ENCODE measurements at places on chromosomes 1 and 21.
A peak's percentile ranks its signal among the peaks of the same experiment; 100 is the strongest.

DNA sequence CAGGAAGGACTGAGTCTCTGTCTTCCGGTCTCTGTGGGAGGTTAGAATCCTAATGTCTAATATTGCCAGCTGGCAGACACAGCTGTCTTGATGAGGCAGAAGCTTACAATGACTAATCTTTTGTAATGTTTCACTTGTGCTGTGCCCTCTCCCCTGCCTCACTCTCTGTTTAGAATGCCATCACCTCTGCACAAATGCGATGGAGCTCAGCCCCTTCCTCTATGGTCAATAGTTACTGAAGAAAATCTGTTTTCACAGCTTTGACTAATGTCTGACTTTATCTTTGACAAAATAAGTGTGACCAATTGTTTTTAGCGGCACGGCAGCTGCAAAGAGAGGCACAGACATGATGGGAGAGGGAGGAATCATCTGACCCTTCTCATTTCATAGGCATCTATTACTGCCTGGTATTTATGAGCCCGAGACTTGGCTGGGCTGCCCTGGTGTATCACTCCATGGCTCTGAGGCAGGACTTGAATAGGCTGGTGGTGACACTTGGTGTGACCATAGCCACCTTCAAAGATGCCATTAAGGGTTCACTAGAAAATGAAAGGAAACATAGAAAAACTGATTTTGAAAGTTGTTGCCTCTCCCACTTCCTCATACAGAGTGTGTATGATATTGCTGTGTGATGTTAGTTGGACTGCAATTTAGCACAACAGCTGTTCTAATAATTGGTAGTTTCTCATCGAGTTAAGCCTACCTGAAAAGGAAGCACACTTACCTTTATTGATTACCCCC is 163.2 kb upstream of the NBPF11 start:
- no peak for DNase-seq

GRCh38 chr1:235648407-235648907 is 1.1 kb downstream of the GNG4 start:
- DNase-seq, result no peak

DNA sequence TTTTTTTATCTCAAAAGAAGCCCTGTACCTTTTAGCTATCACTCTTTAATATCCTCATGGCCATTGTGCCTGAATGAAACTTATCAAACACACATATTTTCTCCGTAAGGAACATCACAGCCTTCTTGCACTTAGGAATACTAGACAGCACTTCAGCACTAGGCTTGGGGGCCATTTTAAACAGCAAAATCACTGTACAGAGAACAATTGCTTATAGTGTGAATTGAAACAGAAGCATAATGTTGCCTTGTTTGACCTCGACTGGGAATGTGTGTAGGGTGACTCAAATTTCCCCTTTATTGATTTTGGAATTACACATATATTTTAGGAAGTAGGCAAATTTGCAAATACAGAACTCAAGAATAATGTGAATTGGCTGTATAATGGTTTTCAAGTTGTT is 36.4 kb downstream of the KYAT3 start:
- no peak for DNase-seq

- DNase-seq, result no peak
Measured at GRCh38 chr1:18198260-18198659, 90.7 kb downstream of the IGSF21 start.

- no peak for DNase-seq
Measured at GRCh38 chr1:207894704-207895103, 16.2 kb downstream of the CD34 start.

- DNase-seq, result no peak
Measured at GRCh38 chr1:75334876-75335389, 200.7 kb downstream of the LHX8 start.

- DNase-seq, result no peak
Measured at GRCh38 chr21:43884861-43885417, 19.9 kb downstream of the AGPAT3 start.

DNA sequence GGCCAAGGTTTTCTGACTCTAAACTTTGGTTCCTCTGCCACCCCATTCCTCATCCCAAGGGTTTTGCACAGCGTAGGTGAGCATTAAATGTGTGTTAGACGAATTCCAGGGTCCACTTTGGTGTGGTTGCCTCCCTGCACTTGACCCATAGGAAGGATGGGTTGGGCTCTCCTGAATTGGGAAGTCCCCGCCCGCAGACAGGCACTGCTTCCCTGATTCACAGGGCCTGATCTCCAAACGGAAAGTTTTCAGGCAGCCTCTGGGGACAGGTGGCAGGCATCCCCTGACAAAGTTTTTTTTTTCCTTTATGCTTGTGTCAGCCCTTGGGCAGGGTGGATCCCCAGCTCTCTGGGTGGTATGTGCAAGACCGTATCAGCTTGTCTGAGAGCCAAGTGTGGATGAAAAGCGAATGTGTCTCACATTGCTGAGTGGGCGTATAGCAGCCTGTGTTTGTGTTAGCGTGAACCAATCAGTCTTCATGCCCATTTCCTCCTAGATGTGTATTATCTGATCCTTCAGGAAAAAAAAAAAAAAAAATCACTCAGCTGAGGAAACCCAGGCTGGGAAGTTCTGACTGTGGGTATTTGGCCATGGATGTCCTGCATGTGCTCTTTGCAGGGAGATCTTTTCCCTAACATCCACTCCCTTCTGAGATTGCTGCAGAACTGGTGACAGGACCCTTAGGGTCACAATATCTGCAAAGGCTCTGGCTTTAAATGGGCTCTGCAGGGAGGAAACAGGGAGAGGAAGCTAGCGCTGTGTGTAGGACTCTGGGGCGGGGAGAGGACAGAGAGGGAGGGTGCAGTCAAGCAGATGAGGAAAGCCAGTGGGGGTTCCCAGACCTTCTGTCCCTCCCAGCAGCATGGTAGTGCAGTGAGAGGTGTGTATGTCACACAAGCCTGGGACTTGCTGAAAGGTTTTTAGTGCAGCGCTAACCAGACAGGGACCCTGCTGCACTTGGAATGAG is 42.2 kb upstream of the TRABD2B start:
- DNase-seq, result no peak

- no peak for DNase-seq
Measured at GRCh38 chr1:1343811-1344421, 5.3 kb downstream of the DVL1 start.

- no peak for DNase-seq
Measured at GRCh38 chr1:47487850-47488450, 50.1 kb downstream of the FOXD2 start.

GRCh38 chr1:4743978-4744750 is 89.8 kb downstream of the AJAP1 start:
- DNase-seq, result no peak

- no peak for DNase-seq
Measured at GRCh38 chr1:19163261-19163660, 46.8 kb downstream of the UBR4 start.

DNA sequence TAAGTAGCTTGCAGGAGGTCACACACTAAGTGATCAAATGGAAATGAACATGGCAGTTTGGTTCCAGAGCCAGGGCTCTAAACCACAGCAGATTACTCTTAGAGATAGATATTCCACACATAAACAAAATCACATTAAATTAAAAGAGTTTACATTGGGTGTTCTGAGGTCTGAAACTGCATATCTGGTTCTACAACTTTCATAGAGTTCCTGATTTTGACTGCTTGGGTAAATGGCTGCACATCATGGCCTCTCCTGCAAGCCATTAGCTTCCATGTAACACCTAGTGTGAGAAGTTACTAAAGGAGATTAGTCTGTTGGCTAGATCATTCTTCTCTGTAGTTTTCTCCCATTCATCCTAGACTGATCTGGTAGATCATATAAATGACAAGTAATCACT is 12.8 kb upstream of the XCL2 start:
- no peak for DNase-seq

DNA sequence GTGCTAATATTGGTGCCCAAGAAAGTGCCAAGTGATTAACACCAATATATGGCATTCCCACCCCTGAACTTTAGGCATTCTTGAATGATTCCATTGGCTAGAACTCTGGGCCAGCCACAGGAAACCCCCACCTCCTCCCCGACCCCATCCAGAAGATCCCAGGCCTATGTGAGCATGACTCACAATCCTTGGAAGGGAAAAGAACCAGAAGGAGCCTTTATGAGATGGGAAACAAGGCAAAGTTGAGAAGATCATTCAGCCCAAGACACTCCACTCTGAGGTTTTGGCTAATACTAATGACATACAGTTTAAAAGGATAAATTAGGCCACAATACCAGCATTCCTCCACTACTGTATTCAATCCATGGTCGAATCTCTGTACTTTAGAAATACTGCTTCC is 21.8 kb downstream of the ELK4 start:
- no peak for DNase-seq

DNA sequence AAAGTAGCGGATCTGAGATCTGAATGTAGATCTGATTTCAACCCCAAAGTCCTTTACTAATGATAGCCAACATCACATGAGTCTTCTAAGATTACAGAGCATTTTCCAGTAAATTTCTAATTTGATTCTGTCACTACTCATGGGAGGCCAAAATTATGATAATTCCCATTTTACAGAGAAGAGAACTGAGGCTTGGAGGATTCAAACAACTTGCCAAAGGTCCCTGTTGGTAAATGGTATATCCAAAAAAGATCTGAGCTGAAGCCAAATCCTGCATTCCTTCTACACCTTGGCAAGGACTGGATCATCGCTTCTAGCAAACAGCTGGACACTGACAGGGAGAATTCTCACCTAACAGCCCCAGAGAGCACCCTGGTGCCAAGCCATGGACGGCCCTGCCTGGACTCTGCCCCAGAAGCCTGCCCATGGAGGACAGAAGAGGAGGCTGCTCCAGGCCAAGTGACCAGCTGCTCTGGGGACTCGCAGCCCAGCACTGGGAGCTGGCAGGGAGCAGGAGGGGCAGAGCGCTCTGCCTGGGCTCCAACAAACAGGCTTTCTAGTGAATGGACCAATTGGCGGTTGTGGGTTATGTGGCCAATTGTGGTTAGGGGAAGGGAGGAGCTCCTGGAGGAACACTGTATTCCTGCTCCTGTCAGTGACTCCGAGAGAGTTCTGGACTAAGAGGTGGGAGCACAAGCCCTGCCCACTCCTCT is 6.4 kb upstream of the CSF1 start:
- DNase-seq, result no peak

- peak; percentile 30 for DNase-seq
Measured at GRCh38 chr1:53110370-53111072, 31.9 kb downstream of the SLC1A7 start.

- no peak for DNase-seq
Measured at GRCh38 chr21:34511787-34512455, at the start of gene KCNE1. Gene KCNE1, minus strand, starts transcription at chr21:34512210. Its CDS starts 62,576 bp downstream, at chr21:34449634.

- peak; percentile 66 for DNase-seq
Measured at GRCh38 chr1:156889802-156890580, 3.5 kb upstream of the PEAR1 start.

DNA sequence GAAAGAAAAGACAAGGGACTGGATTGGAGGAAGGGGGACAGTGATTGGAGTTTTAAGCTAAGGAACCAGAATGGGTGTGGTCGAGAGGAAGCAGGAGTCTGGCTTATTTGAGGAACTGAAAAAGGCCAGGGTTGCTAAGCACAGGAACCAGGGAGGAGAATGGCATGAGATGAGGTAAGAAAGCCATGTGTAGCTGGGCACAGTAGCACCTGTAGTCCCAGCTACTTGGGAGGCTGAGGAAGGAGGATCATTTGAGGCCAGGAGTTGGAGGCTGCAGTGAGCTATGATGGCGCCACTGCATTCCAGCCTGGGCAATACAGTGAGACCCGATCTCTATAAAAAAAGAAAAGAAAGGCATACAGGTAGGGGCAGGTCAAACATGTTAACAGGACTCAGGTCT is 8.1 kb upstream of the KHDRBS1 start:
- DNase-seq, result no peak

DNA sequence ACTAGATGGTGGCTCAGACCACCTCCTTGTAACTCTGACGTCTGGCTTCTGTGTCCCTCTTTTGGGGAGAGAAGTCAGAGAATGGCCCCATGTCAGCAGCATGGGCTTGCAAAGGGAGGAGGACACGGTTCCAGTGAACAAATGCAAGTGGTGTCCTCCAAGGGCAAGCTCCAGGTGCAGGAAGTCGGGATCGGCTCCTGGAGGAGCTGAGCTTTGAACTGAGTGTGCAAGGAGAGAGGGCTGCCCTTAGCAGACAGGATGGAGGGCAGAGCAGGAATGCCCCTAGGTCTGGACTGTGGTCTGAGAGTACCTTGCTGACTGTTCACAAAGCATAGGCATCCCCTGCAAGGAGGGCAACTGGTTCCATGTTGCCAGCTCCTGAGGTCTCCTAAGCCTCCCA is 17.3 kb downstream of the PKP1 start:
- no peak for DNase-seq

- DNase-seq, result no peak
Measured at GRCh38 chr1:235851939-235852338, 14.8 kb downstream of the LYST start.

DNA sequence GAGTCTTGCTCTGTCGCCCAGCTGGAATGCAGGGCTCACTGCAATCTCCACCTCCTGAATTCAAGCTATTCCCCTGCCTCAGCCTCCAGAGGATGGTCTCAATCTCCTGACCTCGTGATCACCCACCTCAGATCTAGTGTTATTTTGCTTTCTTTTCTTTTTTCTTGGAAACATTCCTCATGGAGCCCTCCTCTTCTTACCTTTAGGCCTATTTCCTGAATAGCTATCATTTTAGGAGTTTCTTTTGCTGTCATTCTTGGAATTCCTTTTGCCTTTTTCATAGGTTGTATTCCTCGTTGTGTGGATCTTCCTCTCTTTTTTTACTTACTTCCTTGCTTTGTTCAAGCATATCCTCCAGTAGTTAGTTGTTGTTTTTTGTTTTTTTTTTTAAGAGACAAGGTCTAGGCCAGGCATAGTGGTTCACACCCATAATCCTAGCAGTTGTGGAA is 173.8 kb downstream of the RASAL2 start:
- no peak for DNase-seq

DNA sequence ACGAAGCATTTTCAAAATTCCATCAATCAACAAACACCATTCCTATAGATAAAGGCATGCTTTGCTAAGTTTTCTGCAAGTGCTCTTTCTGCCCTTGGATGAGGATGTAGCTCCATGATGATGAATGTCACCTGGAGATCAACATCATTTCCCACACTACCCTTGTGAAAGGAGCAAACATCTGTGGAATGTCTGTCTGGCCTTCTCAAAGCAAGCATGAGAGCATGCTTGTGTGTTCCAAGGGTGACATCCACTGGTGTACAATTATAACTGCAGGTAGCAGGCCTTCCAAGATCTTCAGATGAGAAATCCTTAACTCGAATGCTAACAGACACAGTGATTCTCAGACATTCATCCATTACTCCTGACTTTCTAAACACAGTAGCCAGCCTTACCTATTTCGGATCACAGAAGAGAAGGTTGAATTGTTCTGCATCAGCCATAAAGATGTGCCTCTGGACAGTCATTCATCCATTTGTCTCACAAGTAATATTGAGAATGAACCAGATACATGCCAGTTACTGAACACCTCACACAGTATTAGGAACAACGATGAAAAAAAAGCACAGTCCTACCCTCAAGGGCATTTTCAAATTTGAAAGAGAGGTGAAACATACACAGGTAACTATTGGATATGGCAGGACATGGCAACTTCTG is 162.4 kb downstream of the TPR start:
- DNase-seq, result no peak

DNA sequence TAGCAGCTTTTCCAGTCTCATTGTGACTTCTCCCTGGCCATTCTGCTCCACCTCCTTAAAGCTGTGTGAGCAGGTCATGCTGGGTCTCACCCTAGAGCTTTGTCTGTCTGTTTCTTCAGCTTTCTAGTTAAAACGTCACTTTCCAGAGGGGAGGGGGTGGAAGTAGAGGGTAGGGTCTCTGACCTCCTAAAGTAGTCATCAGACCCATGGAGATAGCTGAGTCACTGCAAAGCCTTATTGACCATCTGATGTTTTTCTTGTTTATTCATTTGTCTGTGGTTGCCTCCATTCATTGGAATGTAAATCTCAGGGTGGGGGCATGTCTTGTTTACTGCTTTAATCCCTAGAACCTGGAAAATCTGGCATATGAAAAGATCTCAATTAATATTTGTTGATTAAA is 52.7 kb downstream of the ELF3 start:
- DNase-seq, result no peak

- no peak for DNase-seq
Measured at GRCh38 chr1:158652721-158653334, 33.7 kb downstream of the SPTA1 start.

All from stimulated activated CD4-positive, alpha-beta T cell treated with anti-CD3 and anti-CD28 coated beads, Interleukin-12 subunit alpha, Interleukin-12 subunit beta, amount 100 ng/mL, for 48 hours (primary cell).